Activated T-helper 2 cell treated with anti-CD3 and anti-CD28 coated beads, Interferon-gamma antibody, Interleukin-2, Interleukin-4, amounts not matched to agents 10 μg/mL and 5 μg/mL and 100 μg/mL, durations not matched to agents 14 hours and 24 hours and 36 hours (primary cell): ENCODE measurements at places on chromosomes 6 and 20.

DNA sequence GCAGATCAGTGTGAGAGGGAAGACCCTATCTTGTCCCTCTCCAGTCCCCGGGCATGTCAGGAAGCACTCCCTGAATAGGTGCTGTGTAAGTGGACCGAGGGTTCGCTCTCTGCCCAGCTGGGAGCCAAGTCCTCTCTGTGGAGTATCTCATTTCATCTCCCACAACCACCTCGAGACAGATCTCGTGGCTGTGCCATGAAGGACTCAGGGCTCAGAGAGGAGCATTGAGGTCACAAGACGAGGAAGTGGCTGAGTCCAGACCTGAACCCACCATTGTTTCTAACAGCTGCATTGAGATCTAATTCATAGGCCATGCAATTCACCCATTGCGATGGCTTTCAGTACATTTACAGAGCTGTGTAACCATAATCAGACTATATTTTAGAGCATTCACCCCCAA is 34.7 kb upstream of the STX16 start:
- no peak for DNase-seq

DNA sequence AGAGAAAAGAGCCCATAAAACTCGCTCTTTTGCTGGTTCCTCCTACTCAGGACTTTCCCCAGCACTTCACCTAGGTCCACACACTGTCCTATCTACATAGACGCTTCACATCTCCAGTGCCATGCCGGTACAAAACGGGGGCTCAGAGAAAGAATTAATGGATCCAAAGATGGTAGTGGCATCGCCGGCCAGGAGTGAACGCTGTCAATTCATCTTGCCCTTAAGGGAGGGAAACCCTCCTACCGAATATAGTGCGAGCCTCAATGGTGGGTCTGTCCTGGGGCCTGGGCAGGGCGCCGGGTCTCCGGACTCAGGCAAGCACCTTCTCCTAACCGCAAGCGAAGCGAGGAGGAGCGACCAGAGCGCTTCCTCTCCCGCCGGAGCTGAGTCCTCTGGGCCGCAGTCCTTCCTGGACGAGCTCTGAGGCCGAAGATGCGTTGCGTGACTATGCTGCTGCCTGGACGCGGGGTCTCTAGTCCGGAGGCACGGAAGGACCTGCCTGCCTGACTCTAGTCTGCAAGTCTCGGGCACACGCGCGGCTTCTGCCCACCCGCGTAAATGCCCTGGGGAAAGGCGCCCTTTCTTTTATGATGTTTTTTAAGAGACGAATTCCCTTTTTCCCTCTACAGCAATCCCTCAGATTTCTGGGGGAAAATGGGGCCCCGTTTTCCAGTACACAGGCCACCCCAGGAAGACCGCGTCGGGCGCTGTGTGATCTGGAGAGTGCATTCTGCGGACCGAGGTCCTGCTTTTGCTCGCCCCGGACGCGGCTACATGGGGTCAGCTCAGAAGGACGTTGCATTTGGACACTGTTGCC is 100.1 kb upstream of the PRDM1 start:
- no peak for DNase-seq

GRCh38 chr20:2485661-2486060 is 15.1 kb upstream of the SNRPB start:
- DNase-seq, result no peak

DNA sequence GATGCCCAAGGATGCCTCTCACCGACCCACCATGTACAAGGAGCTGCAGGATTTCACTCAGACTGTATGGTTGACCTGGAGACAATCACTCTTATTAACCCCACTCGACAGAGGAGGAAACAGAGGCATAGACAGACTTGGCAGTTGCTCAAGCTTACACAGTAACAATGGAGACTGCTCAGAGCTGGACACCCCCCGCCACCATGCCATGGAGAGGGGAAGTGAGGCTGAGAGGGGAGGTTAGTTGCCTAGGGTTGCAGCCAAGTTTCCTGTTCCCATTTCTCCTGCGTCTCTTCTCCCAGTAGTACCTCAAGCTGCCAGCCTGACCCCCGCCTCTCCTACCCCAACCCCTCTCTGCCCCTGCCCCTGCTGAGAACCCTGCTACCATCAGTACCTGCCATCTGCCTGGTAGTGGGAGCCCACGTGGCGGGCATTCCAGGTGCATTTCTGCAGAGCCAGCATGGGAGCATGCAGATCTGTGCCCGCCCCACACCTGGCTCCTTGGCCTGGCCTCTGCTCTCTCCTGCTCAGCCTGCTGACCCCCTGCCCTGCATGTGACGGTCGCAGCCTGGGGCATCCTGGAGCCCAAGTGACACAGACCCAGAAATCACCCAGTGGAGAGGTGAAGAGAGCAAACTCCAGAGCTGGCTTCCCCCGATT is 157.7 kb downstream of the PREX1 start:
- DNase-seq, result no peak

DNA sequence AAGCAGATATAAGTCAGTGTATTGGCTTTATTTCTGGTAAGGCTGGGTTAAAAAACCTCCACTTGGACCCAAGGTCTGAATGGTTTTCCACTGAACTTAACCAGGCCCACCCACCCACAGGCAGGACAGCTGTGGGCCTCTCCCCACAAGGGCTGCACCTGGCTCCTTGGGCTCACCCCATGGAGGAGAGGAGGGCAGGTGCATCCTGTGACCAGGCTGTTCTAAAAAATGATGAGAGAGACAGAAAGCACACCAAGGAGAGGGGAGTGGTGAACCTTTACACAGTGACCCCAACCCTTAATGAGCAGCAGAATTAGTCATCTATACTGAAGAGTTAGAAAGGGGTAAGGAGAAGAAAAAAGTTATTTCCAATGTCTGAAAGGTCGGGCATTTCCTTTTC is 34.5 kb upstream of the DUSP22 start:
- DNase-seq, result no peak

GRCh38 chr20:15547119-15547518 is 1026.1 kb downstream of the KIF16B start:
- DNase-seq, result no peak

DNA sequence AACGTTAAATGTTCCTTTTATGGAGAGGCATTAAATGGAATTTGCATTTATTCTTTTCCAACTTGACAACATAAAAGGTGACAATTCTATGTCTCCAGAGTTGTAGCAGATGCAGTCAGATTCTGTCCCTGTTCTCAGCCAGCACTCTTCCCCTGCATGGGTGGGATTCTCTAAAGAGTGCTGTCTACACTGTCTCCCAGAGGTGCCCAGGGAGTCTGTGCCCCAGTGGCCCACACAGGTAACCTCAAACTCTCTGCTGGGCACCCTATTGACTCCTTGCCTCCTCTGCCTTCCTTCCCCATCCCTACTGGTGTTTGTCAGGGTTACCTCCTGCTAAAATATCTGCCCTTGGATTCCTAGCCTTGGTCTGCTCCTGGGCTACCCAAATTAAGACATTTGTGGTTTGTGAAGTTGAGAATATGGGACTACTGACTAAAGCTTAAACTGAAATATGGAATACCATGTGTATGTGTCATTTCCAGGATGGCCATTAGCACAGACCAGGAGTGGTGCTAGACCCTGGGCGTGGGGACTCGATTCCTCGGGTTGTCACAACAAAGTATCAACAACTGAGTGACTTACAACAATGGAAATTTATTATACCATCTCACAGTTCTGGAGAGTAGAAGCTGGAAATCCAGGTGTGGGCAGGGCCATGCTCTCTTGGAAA is 284.7 kb downstream of the CDH26 start:
- no peak for DNase-seq

DNA sequence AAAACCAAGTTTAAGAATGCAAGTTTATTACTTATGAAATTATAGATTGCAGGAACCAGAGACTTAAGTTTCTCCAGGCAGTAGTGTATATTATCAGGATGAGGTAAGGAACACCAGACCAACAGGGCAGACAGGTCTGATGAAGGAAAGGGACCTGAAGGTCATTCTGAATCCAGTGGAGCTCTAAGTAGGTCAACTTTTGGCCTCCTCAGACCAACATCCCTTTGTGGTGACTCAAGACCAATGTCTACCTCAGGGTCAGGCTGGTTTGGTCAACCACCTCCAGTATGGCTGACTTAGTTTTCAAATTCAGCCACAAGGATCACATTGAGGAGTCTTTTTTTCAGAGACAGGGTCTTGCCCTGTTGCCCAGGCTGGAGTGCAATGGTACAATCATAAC is 38.7 kb upstream of the TFAP2A start:
- no peak for DNase-seq

GRCh38 chr6:166346449-166346848 is 4.1 kb upstream of the SFT2D1 start:
- no peak for DNase-seq

DNA sequence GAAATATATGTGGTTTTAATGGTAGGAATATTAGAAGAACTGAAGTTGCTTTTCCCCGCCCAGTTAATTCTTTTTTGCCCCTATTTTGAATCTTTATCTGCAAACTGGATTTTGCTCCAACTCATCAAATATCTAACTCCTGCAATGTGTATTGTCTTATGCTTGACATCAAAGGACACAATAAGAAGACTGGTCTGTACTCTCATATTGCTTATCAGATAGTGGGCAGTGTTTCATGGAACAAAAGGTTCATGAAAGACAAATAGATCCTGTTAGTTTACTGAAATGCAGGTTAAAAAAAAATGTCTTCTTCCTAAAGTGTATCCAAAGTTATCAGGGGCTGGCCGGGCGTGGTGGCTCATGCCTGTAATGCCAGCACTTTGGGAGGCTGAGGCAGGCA is 27.7 kb upstream of the GTF3C6 start:
- DNase-seq, result no peak

DNA sequence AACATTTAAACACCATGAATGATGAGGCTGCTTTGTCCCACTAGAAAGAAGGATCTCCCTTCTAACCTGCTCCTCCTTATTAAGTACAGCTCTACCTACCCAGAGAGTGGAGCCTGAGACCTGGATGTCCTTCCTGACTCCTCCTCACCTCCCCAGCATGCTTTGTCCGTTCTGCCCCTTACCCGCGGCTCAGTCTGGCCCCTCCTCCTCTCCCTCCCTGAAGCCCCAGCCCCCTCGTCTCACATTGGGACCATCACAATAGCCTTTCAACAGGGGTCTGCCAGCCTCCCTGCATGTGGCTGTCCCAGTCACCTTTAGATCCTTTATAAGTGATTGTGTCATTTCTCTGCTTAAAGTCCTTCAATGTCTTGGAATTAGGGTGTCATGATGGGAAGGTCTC is 72.5 kb downstream of the DZANK1 start:
- no peak for DNase-seq

- no peak for DNase-seq
Measured at GRCh38 chr20:63446216-63447024, 26.0 kb downstream of the KCNQ2 start.

DNA sequence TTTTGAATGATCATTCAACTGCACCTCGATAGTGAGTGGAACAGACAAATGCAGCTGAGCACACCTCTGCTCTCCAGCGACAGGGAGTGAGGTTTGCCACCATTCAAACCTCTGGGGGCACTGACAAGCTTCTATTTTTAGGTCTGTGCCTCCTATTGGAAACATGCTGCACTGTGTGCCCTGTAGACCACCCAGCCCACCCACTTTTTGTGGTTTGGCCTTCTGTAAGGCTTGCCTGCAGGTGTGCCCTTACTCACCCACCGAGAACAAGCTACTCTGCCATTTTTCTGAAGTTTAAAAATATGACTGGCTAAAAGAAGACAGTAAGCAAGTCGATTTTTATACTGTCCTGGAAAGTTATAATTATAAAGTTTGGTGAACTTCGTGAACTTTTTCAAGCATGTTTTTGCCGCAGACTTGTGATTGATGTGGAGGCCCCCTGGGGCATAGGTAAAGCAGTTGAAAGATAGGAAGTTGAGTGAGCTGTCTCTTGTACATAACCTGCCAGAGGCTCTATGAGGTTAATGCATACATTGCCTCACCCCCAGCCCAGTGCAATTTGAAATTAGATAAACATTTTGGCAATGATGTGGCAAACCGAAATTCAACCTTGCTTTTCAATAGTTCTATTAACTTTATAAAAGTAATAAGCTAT is 53.8 kb downstream of the ADGRG6 start:
- no peak for DNase-seq

- DNase-seq, result no peak
Measured at GRCh38 chr20:49916146-49917002, 1.0 kb upstream of the SPATA2 start.

GRCh38 chr6:135334169-135334568 is 153.1 kb downstream of the MYB start:
- DNase-seq, result no peak

GRCh38 chr6:151402228-151402627 is 10.9 kb upstream of the ZBTB2 start:
- no peak for DNase-seq

- DNase-seq, result no peak
Measured at GRCh38 chr6:164246082-164246481, 831.6 kb downstream of the QKI start.

DNA sequence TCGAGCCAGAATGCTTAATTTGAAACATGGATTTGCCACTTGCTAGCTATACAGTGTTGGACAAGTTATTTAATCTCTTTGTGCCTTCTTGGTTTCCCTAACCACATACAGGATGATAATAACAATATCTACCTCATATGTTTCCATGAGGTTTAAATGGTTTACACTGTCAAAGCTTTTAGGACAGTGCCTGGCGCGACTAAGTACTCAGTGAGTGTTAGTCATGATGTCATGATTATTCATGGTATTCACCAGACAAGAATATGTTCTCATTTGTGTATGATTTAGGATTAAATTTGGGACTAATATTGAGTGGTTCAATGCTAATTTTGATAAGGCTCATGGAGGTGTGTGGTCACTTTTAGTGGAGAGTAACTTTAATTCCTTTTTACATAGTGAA is 167.4 kb downstream of the EYA4 start:
- no peak for DNase-seq

DNA sequence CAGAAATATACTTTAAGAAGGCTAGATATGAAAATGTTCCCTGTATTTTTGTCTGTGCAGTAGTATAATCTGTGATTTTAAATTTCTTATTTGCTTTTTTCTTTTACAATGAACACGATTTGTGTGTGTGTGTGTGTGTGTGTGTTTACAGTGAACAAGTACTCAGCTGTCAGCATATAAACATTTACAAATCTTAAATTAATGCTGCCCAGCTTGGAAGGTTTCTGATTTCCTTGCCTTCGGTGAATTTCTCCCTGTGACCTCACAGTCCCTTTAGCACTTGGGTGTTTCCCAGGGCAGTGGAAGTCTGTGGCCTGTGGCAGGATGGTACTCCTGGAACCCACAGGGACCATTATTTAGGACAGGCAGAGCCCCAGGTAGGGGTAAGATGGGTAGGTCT is 37.6 kb downstream of the TXLNB start:
- DNase-seq, result no peak

- DNase-seq, result no peak
Measured at GRCh38 chr20:62955519-62956386, 3.2 kb downstream of the SLC17A9 start.
